Left cardiac atrium (tissue), 4 donors: ENCODE measurements at places on chromosomes 7 and 10. TPM values are rescaled to one million over a fixed set of nuclear protein-coding genes. Genes with fewer than 3 reads are reported as not detected.

GRCh38 chr7:144391014-144391413, 12.5 kb downstream of the NOBOX start:
- DNase-seq, result no peak

- no peak for DNase-seq
Measured at GRCh38 chr10:48533951-48534720, 70.7 kb downstream of the ARHGAP22 start.

The OR2A1 gene
- total RNA-seq, result not detected

GRCh38 chr7:16504019-16504418, 22.6 kb upstream of the LRRC72 start:
- no peak for DNase-seq

- no peak for DNase-seq
Measured at GRCh38 chr10:103546401-103546800, 52.9 kb downstream of the NEURL1 start.

DNA sequence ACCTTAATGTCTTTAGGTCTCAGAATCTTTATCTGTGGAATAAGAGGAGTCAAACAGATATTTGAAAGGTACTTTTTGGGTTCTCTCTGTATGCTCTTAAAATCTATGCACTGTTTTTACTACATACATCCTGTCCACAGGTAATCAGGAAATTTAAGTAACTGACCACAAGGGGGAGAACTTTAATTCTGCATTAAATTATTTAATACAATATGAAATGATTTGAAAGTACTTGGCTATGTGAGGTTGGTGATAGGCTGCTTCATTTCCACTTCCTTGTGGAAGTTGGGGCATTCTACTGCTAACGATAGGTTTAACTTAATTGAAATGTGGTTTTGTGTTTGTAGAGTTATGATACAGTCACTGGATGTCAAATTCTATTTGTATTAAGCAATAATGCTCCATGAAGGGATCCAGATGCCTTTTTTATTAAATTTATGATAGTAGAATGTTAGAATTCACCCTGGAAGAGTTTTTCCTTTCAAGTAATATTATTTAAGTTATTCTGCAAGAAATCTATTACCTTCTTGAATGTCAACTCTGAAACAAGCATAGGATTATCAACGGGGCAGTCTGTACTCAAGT, 6.0 kb downstream of the TEX47 start:
- no peak for DNase-seq

- no peak for DNase-seq
Measured at GRCh38 chr10:109237682-109238081, 685.6 kb downstream of the XPNPEP1 start.

DNA sequence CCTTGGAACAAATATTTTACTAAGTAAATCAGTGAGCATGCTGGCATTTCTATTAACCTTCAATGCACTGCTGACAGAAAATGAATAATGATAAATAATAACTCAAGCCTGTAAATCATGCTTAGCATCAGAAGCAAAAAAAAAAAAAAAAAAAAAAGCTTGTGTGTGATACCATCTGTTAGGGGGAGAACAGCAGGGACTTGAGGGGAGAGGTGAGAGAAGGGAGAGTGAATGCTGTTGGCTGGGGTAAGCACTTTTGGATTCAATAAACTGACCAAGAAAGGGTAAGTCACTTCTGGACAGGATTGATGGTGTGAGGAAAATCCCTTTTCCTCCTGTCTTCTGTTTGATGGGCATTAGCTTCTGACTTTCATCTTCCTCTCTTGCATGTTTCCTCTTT, 996.4 kb downstream of the KCNMA1 start:
- DNase-seq, result no peak
